Activated CD4-positive, alpha-beta T cell treated with anti-CD3 and anti-CD28 coated beads, Interleukin-2, amount 10 ng/mL, durations not matched to agents 7 days and 5 days (primary cell): ENCODE measurements at places on chromosomes 3 and 15. TPM values are rescaled to one million over a fixed set of nuclear protein-coding genes. Genes with fewer than 3 reads are reported as not detected.

GOLGA6L10 gene
- total RNA-seq, result 0.54 TPM

DNA sequence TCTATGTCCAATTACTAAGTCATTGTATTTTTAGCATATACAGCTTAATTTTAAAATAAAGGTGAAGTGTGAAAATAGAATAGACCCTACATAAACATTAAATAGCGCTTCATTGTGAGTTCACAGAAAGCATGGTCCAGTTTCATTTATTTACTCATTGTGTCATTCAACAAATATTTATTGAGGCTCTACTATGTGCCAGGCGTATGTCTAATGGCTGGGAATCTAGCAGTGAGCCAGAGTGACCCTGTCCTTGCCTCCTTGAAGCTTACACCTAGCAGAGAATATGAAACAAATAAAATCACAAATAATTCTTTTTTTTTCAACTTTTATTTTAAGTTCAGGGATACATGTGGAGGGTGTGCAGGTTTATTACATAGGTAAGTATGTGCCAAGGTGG lies 161.7 kb downstream of the CFAP20DC start:
- DNase-seq, result no peak
- no peaks in the 10 kb centered on the region for H3K27me3 ChIP-seq
- H3K27ac ChIP-seq, result no peak overlapping the region
- no peaks in the 10 kb centered on the region for H3K36me3 ChIP-seq

- no peaks in the 10 kb centered on the region for H3K36me3 ChIP-seq
- peaks cover 7% of the 10 kb centered on the region for H3K4me1 ChIP-seq
- peaks cover 7% of the 10 kb centered on the region for H3K27me3 ChIP-seq
These were observed 48.7 kb downstream of the FBN1 start for GRCh38 chr15:48596841-48597240.

GRCh38 chr3:62135741-62136140 lies 237.6 kb downstream of the FEZF2 start:
- H3K4me3 ChIP-seq, result no peak overlapping the region

DNA sequence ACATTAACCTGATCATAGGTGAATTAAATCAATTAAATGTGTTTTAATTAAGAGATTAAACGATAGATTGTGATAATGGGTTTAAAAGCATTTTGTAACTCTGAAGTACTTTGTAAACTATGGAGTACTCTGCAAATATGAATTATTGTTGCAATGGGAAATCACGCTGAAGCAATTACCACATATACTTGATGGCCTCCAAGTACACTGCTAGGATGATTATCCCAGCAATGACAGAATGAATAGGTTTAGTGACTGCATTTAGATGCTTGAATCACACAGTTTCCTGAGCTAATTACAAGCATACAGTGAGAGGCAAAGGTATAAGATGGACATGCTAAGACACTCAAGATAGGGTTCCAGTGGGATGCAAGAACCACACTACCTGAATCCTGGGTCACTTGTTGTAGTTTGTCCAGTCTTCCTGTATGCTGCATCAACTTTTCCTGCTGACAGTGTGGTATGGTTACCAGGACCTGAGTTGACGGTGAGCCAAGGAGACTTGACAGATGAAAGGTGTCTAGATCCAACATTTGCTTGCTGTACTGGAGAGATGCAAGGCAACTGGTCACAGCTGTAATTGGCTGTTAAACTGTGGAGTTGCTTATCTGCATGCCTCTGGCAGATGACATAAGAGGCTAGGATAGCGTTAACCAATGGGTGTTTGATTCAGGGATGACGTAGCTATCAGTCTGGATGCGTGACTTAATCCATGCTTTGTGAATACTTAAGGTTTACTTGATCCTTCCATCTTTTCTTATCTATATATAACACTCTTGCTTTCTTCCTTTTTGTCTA lies 38.0 kb downstream of the RNF13 start:
- no peak overlapping the region for H3K4me3 ChIP-seq
- H3K27ac ChIP-seq, result no peak overlapping the region
- peaks cover 2% of the 10 kb centered on the region for H3K4me1 ChIP-seq
- DNase-seq, result no peak
- no peaks in the 10 kb centered on the region for H3K27me3 ChIP-seq

- no peak overlapping the region for H3K4me3 ChIP-seq
- no peak for DNase-seq
- no peaks in the 10 kb centered on the region for H3K36me3 ChIP-seq
- H3K27ac ChIP-seq, result no peak overlapping the region
- H3K27me3 ChIP-seq, result no peaks in the 10 kb centered on the region
These were observed 57.2 kb upstream of the KY start for GRCh38 chr3:134707908-134708597.
